ENCODE measurements at places on chromosomes 4 and X.

DNA sequence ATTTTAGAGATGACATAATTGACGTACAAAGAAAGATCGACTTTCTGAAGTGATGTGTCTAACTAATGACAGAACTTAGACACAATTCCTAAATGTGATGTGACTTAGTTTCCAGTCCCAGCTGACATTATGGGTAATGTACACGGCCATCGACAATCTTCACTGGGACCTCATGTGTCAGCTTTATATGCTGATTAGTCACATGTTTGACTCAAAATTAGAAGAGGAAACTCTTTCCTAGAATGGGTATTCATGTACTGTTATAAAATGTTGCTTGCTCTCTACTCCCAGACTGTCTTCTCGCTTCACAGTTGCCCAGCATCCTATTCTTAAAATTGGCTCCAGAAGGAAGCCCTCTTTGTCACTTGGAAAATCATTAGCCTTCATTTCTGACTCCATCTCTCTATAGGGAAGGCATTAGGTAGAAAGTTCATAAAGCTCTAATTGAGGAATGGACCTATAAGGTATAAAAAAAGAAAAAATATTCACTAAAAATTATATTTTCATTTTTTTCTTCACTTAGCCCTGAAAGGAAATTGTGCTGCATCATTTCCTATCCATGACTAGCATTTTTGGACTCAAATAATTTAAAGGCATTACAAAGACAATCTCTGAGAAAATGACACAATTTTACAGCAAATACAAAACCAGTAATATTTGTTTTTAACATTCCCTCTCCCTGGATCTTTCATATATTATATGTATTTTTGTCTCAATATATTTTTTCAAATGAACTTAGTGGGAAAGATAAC lies 554.6 kb downstream of the INPP4B start:
- no peak for DNase-seq

- no peak for DNase-seq
These were observed 117.6 kb downstream of the FGF16 start for GRCh38 chrX:77564823-77565222.

DNA sequence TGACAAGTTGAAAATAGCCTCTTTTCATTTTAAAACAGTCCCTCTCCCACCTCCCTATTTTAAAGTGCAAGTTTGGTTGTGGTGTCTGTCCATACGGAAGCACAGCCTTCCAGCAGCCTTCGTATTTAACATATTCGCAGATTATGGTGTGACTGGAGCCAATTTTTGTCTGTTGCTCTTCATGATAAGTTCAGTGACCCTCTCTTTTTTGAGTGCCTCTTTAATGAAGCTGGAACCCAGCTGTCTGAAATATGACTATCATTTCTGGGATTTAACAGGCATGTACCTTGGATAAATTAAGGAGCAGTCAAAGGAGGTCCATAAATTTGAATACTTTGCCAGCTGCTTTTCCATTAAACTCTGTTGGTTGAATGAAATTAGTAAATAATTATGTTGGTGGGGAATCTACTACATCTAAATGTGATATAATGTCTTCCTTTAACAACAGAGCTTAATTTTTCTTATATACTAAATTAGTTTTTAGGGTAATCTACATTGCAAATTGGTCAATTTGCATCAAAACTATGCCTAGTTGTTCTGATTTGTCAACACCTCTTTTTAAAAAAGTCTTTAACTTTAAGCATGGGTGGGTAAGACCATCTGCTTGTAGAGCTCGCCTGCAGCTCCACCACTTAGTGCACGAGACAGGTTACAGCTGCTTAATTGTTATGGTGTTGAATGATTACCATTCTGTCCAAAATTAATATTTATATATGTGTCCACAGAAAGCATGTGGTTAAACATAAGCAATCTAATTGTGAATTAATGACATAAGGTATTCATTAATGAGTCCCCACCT lies 216.6 kb downstream of the DCTD start:
- no peak for DNase-seq

GRCh38 chr4:27000820-27001219 lies 140.2 kb downstream of the STIM2 start:
- no peak for DNase-seq

DNA sequence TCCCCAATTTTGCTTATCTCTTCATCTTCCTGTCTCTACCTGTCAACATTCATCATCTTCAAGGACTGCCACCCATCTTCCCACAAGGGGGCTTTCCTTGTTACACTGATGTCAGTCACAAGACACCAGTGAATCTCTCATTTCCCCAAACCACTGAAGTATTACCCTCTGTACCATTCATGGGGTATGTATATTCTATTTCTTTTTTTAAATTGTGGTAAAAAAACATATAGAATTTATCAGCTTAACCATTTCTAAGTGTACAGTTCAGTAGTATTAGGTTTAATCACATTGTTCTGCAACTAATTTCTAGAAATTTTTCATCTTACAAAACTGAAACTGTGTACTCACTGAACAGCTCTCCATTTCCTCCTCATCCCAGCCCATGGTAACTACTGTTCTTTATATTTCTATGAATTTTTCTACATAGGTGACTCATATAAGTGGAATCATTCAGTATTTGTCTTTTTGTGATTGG lies 98.6 kb downstream of the LARP7 start:
- DNase-seq, result no peak

GRCh38 chr4:8333726-8334460 lies 64.3 kb downstream of the HTRA3 start:
- no peak for DNase-seq

DNA sequence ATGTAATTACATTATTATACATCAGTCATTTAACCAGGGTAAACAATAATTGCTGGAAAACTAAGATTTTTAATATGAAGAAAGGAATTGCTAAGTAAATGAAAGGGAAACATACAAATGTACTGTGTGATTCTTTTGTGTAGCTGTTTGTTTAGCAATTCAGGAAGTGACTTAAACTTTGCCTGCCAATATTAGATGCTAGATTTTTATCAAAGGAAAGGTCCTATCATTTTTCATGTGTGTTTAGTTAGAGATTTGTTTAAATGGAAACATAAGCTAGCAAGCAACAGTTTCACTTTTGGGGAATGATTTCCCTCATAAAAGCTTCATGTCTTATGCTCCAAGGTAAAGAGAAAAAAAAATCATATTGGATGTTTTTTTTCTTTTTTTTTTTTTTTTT lies 95.1 kb upstream of the LIMCH1 start:
- DNase-seq, result no peak

DNA sequence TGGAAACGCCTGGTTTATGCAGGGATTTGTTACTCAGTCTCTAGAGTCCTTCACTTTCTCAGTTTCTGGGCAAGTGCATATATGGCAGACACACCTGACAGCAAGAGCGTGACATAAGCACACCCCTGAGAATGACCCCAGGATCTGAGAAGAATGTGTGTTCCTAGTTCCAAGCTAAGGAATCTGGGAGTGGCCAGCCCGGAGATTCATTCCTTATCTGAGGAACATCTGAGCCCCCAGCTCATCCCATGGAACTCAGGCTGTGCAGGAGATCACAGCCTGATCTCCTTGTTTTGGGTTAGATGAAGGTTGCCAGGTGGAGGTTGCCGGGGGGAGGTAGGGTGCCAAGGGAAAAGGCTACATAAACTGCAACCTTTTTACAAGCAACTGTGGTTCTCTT lies 23.8 kb upstream of the KIAA0232 start:
- no peak for DNase-seq

- no peak for DNase-seq
These were observed 2.3 kb upstream of the XPNPEP2 start for GRCh38 chrX:129736491-129736890.
